ENCODE measurements at places on chromosomes 1 and 21.

DNA sequence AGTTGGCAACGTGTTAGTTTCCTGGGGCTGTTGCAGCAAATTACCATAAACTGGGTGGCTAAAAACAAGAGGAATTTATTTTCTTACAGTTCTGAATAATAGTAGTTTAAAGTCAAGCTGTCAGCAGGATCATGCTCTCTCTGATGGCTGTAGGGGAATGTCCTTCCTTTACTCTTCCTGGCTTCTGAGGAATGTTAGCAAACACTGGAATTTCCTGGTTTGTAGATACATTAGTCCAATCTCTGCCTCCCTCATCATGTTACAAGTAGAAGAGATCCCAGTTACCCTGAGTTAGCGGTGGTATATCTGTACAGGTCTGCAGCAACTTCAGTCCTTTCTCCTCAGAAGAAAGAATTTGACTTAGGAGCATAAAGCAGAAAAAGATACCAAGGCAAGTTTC lies 2249.1 kb downstream of the NCAM2 start:
- DNase-seq = no peak

- no peak for DNase-seq
Observed at GRCh38 chr1:183248989-183249691, 63.1 kb downstream of the LAMC2 start.

GRCh38 chr1:44819196-44819607 lies 10.9 kb downstream of the BTBD19 start:
- no peak for DNase-seq

GRCh38 chr1:41936107-41936506 lies 17.4 kb upstream of the HIVEP3 start:
- DNase-seq = peak; percentile 73

DNA sequence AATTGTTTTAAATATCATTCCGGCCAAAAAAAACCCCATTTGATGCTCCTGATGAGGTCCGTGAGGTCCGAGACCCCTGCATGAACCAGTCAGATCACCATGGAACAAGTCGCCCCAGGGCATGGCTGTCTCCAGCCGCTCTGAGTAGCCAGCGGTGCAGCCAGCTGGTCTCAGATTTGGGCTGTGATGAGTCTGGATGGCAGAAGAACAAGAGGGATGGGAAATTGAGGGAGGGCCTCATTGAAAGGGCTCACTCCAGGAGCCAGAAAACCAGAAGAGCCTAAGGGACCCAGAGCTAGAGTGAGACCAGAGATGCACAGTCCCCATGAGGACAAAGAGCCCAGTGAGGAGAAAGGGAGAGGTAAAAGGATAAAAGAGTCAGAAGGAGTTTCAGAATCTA lies 174.0 kb downstream of the TOMM20 start:
- DNase-seq = no peak

- DNase-seq = no peak
Observed at GRCh38 chr1:54976747-54977146, 3.7 kb upstream of the TMEM61 start.
